Germinal center (tissue), 1 donor: ENCODE measurements at places on chromosomes 3 and 15.

- DNase-seq, result no peak
Observed at GRCh38 chr15:26231096-26231495, 368.0 kb upstream of the ATP10A start.

- DNase-seq, result no peak
Observed at GRCh38 chr15:86595741-86596140, 516.1 kb downstream of the AGBL1 start.

DNA sequence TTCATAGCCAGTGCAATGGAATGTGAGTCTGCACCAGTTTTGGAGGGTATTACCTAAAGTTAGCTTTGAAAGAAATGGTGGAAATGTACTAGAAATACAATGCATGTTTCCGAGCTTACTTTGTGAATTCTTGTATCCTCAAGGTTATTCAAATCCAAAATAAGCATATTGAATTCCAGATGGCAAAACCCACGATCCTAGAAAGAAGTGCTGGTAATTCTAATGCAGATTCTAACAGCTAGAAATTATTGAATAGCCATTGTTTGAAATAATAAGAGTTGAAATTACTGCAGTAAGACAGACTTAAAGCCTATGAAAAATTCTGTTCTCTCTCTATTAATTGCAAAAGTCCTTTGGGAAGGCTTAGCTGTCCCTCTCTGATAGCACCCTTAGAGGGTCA is 258.4 kb downstream of the CHL1 start:
- no peak for DNase-seq

DNA sequence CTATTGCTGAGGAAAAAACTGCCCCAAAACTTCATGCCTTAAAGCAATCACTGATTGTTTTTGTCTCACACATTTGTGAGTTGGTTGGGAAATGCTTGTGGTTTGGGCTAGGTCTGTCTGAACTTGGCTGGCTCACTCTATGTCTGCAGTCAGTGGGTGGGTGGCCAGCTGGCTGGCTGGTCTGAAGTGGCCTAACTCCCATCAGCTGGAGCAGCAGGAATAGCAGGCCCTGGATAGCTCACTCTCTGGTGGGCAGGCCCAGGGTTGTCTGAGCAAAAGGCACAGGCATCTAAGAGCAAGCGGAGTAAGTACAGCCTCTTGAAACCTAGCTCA is 37.7 kb upstream of the PRR20G start:
- no peak for DNase-seq

DNA sequence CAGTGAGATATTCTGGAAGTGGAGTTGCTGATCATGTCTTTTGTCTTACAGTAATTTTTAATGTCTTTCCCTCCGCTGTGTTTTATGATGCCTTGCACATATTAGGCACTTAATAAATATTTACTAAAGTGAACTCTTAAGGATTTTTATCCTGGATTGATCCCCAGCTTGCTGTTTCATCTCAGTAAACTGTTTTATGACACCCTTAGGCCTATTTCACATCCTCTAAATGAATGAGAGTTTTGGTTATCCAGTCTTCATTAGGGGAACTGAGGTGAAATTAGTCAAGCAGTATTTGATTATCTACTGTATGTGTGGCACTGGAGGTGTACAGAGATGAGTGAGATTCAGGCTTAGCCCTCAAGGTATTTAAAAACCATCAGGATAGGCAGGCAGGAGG is 19.8 kb downstream of the CHCHD6 start:
- DNase-seq, result no peak

DNA sequence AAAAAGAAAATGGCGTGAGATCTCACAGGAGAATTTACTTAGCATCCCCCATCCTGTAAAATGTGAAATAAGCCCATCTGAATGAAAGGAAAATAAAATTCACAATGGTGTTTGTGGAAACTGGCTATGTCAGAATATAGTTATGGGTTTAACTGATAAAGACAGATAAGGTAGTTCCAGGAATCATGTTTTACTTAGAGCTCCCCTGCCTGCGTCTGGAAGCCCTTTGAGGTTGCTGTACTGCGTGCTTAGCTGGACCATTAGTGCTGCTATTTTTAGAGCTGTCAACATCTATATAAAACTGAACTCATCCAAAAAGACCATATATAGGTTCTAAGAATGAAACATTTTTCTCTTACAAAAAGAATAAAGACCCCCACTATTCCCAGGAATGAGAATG is 130.8 kb downstream of the LSAMP start:
- no peak for DNase-seq

DNA sequence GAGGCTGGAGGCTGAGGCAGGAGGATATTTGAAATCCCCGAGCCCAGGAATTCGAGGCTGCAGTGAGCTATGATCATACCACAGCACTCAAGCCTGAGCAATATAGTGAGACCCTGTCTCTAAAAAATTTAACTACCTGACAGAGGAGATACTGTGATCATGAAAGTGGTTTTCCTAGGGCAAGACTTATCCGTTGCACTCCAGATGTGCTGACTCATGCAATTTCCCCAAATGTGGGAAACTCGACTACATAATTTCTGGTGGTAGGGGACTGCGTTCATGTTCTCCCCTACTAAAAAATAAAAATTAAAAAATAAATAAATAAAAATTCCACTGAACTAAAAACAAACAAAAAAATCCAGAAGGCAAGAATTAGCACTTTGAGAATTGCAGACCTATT is 271.7 kb downstream of the SHQ1 start:
- no peak for DNase-seq

DNA sequence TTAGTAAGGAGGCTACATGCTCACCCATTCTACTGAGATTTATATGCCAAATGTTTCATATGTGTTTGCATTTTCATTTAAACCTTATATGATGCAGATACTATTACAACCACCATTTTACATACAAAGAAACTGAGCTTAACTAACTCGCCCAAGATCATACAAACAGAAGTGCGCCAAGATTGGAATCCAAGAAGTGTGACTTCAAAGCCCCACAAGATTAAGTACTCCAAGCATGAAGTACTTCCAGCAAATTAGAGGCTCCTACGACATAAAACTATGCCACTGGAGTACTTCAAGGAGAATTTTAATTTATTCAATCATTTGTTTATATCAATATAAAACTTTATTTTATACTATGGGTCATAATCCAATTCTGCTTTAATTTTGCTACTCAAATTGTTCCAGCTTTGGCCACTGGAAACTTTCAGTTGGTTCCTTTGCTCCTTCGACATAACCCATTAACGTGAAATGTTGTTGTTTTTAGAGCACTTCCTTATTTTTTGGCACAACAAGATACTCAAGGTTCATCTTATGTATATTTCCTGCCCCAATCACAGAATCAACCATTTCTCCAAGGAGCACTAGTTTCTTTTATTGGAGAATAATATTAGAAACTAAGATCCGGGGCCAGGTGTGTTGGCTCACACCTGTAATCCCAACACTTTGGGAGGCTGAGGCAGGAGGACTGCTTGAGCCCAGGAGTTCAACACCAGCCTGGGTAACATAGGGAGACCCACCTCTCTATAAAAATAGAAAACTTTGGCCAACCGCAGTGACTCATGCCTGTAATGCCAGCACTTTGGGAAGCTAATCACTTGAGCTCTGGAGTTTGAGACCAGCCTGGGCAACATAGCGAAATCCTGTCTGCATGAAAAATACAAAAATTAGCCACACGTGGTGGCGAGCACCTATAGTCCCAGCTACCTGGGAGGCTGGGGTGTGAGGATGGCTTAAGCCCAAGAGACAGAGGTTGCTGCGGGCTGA is 10.4 kb downstream of the INO80 start:
- DNase-seq, result no peak

- no peak for DNase-seq
Observed at GRCh38 chr3:194508491-194509453, 22.0 kb upstream of the ATP13A3 start.

DNA sequence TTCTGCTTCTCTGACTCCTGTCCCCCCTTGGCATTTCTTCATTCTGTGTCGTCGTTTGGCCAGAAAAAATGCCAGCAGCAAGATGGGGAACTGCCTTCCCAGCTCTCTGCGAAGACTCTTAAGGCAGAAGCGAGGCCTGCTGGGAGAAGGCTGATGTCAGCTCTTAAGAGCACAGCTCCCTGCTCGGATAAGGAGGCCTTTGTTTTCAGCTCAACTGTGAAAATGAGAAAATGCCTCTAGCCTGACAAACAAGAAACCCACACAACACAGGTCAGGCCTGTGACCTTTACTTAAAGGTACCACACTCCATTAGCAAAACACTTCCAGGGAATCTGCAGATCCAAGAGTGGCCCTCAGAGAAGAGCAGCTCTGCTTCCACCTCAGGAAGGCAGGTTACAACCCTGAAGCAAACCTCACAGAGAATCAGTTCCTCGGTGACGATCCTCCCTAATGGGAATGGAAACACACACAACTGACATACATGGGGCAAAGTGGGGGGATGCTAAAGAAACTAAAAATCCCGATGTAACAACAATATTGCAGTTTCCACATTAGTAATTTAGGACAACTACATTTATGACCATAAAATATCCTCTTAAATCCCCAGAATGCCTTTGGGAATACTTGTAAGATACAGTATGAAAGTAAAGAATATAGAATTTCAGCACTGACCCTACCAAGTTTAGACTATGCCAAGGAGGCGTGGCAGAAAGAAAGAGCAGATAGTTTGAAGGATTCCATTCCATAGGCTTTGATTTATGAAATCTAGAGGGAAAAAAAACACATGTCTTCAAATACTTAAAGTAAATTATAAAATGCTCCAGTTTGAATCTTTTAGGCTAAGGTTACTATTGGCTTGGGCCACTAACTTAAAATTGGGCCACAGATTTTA is 52.1 kb downstream of the VGLL4 start:
- DNase-seq, result no peak

GRCh38 chr3:59824876-59825275 is 775.1 kb upstream of the CFAP20DC start:
- DNase-seq, result no peak

DNA sequence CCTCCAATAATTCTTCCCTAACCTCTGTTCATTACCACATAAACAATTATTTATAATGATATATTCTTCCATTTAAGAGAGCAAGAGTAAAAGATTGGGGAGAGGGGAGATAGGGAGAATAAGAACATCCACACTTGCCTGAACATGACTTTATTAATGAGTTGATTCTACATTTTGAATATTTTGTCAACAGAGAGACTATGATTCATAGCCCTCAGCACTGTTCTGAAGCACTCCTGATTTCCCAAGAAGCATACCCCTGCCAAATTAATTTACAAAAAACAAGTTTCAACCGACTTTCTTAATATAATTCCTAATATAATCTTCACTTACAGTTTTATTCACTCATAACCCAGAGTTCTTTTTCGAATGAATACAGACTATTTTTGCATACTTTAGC is 828.8 kb downstream of the ROBO2 start:
- DNase-seq, result no peak

DNA sequence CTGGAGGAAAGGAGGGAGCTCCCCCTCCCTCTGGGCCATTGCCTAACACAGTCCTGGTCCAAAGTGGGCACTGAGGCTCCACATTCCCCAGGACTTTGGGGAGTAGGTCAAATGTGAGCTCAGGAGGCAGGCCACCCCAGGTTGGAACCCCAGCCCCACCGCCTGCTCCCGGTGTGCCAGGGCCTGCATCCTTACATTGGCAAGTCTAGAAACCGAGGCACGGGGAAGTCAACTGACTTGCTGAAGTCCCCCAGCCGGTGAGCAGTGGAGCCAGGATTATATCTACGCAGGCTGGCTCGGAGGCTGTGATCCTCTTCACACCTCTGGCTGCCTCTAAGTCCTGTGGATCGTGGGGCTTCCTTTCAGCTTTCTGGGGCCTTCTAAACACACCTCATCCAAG is 48.7 kb downstream of the RHCG start:
- no peak for DNase-seq

- peak; percentile 74 for DNase-seq
Observed at GRCh38 chr15:69881302-69881670, 216.4 kb downstream of the TLE3 start.

- no peak for DNase-seq
Observed at GRCh38 chr15:96268442-96269204, 61.9 kb upstream of the NR2F2 start.

DNA sequence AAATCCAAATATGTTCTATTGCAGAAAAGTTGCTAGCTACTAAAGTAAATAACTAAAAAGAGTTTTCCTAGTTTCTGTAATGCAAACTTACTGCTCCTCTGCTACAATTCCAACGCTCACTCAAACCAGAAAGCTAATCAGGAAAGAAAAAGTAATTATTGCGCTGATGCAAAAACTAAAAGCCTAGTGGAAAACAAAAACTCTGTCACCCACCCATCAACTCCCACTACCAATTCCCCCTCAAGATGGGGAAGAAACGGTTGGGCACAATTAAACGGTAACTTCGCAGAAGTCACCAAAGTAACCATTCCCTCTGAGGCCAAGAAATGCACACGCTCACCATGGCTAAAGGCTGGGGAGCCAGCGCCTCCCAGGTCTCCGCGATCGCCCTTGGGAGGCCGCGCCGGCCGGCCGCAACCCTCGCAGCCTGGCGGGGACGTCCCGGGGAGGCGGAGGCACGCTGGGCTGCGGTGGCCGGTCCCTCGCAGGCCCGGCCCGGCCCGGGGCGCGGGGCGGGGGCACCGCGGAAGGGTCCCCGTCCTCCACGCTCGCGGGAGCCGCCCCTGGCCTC is 684 bp downstream of the SLTM start:
- DNase-seq, result peak; percentile 58

DNA sequence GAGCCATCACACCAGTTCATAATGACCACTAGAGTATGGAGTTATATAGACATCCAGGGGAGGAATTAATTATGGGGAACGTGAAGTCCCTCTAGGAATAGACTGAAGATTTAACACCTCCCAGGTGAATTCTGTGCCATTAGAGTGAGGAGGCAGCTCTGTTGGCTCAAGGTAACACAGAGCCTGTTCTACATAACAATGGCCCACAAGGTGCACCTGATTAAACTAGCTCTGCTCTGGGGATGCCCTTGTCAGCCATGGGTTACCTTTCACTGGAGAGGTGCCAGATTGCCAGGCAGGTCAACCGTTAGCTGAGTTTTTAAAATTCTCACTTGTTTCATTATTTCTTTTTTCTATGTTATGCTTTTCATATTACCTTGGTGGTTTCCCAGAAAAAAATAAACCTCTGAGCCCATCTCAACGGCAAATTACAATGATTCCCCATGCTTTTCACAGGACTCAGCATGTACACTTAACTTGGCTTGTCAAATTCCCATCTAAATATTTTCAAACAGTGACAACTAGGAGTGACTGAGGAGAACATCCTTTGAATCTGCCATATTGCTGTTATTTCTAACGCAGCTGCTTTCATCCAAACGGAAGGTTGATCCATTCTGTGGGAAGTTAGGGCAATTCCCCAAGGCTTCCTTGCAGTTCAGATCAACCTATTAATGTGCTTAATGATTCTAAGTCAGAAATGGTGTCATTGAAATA is 512.9 kb downstream of the MCTP2 start:
- DNase-seq, result no peak

GRCh38 chr15:98873441-98874218 is 134.0 kb downstream of the PGPEP1L start:
- no peak for DNase-seq

DNA sequence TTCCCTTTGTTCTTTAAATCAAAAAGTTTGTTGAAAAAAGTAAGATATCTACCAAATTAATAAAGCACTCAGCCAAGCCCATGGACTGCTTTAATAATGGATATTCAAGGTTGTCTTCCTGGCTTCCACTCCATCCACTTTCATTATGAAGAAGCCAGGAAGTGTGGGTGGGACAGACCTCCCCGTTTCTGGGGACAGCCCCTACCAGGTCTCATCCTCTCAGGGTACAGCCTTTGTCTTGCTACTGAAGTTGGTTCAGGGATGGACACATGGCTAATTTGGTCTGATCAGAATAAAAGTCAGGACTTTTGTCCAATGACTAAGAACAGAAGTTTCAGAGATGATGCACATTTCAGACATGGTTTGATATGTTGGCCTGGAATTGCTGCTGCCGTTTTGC is 32.6 kb downstream of the CCNB2 start:
- DNase-seq, result no peak

GRCh38 chr3:62768896-62769295 is 106.3 kb downstream of the CADPS start:
- DNase-seq, result no peak
